ENCODE measurements at places on chromosomes 12 and 14.

DNA sequence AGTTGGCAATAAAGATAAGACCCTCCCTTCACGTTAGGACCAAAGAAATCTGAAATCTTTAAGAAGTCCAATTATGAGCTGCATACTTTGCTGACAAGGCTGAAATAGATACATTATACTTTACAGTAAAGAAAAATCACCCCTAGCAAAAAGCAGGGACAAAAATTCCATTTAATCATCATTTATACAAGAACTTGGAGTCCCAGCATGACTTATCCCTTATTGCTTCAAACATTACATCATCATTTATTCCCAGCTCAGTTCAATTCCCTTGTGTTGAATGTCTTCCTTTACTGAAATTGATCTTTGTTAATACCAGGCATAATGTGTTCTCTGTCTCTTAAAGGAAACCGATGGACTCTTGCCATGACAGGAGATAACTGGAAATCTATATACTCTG is 449.6 kb upstream of the CCDC196 start:
- DNase-seq: no peak

GRCh38 chr12:51253276-51253675 is 14.7 kb downstream of the DAZAP2 start:
- DNase-seq: no peak

GRCh38 chr12:117352206-117352605 is 9.2 kb downstream of the NOS1 start:
- no peak for DNase-seq

DNA sequence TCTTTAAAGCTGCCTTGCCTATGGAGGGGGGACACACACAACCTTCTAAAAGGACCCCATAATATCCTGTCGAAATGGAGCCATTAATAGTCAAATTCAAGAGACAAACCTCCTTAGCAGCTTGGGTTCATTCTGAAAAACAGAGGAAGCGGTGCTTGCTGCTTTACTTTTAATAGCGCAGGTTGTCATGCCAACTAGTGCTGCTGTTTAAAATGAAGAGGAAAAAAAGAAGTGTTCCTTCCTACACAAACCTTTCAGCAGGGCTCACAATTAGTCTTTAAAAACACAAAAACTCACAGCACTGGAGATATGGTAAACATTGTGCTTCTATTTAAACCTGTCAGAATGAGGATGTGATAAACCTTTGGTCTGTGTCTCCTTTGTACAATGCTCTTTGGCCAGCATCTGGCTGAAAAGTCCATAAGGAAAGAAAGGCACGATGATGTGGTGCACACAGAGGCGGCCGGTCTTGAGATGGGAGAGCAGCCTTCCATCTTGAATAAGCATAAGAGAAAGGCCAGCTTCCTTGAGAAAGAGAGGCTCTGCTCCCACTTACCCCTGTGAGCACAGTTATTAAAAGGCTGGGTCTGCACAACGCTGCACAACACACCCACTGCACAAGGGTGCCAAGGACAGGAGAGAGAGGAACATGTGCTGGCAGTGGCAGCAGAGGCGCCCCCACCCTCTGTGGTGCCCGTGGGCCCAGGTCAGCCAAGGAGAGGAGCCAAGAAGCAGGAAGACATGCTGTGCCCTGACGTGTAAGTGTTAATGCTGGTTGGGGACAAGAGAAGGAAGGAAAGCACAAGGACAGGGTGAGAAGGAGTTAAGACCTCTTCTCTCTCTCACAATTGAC is 144.6 kb downstream of the TTC7B start:
- DNase-seq: no peak

DNA sequence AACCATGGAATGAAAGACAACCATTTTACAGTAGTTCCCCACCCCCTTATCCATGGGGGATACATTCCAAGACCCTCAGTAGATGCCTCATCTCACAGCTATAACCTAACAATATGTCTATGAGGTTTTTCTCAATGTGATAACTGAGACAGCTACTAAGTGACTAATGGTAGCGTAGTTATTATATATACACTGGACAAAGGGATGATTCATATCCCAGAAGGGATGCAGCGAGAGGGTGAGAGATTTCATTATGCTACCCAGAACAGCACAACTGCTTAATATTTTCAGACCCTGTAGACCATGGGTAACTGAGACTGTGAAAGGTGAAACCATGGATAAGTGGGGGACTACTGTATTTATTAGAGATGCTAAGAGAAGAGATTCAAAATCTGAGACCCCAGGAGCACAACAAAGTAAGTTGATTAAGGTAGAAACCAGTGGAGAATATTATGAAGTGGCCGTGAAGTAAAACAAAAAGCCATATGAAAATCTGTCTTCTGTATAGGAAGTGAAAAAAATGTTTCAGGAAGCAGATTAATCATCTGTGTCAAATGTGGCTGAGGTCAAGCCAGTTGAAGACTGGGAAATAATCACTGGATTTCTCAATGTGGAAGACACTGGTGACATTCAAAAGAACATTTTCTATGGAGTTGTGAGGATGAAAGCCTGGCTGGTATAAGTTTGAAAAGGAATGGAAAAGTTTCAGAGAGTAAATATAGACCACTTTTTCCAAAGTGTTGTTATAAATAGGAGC is 77.2 kb downstream of the RPL10L start:
- no peak for DNase-seq

GRCh38 chr14:66965831-66966230 is 223.4 kb upstream of the GARIN2 start:
- DNase-seq: no peak

- DNase-seq: no peak
These were observed 1025.7 kb upstream of the TMEM132C start for GRCh38 chr12:127241072-127241817.

DNA sequence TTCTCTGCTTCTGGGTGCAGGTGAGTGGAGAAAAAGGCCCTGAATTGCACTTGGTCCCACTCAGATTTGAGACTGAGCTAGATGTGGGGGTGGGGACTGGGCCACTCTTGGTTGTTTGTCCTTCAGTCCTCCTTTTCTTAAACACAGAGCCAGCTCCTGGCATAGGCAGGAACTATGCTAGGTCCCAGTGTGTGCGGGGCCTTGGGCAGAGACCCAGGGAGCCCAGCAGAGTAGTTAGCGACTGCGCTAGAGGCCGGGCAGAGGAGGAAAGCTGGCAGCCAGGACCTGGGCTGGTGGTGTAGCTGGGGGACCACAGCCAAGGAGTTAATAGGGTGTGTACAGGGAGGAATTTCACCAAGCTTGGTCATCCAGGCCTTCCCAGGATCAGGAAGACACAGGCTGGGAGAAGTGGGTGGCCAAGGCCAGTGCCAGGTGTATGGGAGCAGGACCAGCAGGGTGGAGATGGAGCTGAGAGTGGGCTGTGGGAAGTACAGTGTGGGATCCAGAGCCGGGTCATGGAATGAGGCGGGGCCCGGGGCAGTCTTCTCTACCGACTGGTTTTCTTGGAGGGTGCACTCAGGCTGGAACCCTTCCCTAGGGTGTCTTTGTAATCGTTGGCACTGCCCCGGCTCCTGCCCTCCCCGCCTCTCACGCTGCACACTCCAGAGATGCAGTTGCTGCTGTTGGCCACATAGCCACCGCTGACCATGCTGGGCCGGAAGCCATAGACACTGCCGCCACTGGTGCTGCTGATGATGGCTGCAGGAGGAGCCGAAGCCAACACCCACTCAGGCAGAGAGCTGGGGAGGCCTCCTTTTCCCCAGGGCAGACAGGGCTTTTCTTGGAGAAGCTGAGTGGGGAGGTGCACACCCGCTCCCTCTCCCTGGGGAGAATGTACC is 8.7 kb downstream of the KRT71 start:
- DNase-seq: no peak

- no peak for DNase-seq
These were observed 4.9 kb upstream of the GPR132 start for GRCh38 chr14:105069871-105070759.

- no peak for DNase-seq
These were observed 51.4 kb downstream of the FBXW8 start for GRCh38 chr12:116962197-116962596.

GRCh38 chr12:121537814-121538698 is 42.8 kb downstream of the KDM2B start:
- DNase-seq: no peak

GRCh38 chr14:100305324-100306100 is 732 bp downstream of the SLC25A29 start:
- peak; percentile 34 for DNase-seq

DNA sequence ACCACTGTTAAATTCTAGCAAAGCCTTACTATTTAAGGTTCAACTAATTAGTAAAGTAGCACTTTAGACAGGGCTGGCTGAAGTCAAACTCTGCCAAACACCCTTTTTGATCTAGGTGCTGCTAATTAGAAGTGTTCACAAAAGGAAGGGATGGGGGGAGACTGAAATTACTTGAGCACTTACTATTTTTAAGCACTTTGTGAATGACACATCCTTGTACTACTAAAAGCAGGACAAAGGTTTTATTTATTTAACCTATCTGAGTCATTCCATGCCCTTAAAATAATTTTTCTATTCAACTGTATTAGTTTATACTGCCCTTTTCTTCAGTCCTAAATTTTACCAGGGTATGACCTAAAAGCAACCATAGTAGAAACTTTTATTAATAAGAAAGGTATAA is 20.1 kb downstream of the MBIP start:
- DNase-seq: no peak

- no peak for DNase-seq
These were observed 52.9 kb upstream of the VRK1 start for GRCh38 chr14:96744262-96744661.

DNA sequence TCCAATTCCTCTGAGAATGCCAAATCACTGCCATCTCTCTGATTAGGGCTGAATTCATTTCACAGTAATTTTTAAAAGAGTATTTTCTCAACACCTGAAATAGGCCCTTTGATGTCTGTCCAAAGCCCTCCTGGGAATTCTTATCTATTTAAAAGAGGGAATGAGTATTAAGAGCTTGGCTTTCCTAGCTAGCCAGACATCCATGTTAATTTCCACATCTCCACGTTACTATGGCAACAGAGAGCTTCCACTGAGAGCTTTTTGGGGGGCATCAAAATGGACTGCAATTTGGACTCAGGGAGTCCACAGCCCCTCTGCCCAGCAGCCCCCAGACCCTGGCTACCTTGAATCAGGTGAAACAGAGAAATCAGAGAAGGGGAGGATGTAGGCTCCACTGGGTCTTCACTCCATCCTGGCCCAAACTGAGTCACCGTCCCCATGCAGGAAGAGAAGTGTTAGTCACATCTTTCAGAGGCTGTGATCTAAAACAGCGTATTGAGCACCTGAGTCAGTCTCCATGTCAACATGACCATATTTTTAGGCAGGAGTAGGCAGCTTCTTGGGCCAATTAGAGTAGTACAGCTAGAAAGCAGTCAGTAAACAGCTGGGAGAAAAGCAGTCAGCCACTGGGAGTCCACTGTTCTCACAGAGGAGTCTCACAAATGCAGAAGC is 7.0 kb upstream of the FICD start:
- DNase-seq: no peak

DNA sequence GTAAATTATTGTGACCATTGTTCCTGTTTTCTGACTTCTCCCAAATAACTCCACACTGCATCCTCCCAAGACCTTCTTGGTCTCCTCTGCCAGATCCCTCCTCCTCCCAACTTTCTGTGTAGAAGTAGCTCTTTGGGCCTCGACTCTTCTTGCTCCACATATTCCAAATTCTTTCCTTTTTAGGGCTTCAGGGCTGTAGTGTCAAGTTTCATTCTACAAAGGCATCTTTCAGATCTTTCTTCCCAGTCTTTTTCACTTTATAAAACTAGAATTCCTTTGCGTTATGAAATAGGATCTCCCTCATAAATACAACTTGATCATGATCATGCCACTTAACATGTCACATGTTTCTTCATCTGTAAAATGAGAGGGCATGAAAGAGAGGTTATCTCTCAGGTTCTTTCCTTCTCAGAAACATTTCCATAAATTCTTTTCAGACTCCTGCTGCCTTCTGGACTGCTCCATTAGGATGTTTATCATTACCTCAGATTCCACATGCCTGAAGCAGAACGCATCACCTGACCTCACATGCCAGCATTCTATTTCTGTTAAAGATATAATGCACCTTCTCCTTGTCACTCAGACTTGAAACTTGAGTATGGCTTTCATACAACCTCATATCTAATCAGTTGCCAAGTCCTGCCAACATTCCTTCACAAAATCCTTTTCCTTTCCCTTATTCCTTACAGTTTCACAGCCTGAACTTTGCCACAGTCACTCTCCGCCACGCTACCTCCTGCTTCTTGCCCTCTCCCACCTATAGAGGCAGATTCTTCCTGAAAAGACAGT is 8.5 kb downstream of the SLC38A1 start:
- DNase-seq: no peak

DNA sequence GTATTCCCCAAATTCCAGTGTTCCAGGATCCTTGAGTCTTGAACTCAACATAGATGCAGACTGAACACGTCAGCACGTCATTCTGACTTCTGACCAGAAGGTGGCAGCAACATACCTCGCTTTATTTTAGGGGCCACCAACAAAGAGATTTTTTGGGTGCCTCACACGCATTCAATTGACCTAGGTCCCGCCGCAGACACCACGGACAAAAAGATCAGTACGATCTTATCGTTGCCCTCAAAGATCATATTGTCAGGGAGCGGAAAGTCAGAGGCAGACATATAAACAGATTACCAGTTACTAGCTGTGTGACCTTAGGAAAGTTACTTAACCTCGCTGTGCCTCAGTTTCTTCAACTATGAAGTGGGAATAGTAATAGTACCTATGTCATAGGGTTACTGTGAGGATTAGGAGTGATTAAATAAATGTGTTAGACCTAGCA is 6.5 kb upstream of the PRPH start:
- DNase-seq: peak; percentile 27

- no peak for DNase-seq
These were observed 764.5 kb downstream of the TMTC2 start for GRCh38 chr12:83451189-83451588.

DNA sequence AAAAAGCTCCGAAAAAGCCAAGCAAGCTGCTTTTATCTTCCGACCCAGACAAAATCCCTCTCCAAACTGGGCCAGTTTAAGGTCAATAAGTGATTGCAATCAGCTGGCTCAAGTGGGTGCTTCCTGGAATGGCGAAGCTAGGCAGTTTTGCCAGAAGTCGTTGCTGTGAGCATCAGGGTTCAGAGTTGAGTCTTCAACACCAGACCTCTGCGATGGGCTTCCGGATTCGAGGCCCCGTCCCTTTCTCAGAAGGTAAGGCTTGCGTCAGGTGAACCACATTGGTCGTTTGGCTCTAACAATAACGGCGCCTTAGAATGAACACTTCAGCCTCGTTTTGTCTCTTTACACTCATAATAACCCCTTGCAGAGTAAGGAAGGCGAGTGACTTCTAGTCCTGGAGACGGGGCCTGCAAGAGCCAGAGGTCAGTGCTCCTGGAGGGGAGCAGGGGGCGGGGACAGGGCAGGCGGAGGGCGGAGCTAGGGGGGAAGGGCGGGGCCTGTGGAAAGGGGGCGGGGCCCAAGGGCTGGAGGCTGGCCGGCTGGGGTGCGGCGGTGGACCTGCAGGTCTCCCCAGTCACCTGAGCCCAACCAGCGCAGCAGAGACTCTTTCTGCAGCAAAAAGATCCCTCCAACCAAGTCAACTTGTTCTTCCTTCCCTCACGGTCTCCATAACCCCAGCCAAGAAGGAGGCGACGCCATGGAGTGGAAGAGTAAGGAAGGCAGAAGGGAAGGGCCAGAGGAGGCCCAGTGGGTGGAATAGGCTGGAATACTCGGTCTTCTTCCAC is 34.0 kb upstream of the NFYB start:
- DNase-seq: no peak

GRCh38 chr12:121036810-121037326 is 2.2 kb downstream of the OASL start:
- DNase-seq: no peak
